Osteocyte (in vitro differentiated cells): ENCODE measurements at places on chromosomes 16 and 17. TPM values are rescaled to one million over a fixed set of nuclear protein-coding genes. Genes with fewer than 3 reads are reported as not detected.

Gene TP53I13
- total RNA-seq: 42.0 and 43.1 TPM in 2 replicates

Gene TM4SF5
- total RNA-seq: not detected in 2 replicates

Gene KRTAP9-4
- total RNA-seq: not detected in 2 replicates

Gene HSD11B2
- total RNA-seq: 0.40 and 0.68 TPM in 2 replicates

Gene KRT31
- not detected in 2 replicates for total RNA-seq

Gene PHAF1
- total RNA-seq: 19.5 and 19.8 TPM in 2 replicates

Gene HS3ST2
- not detected in 2 replicates for total RNA-seq

Gene NHLRC4
- total RNA-seq: 0.57 and 1.7 TPM in 2 replicates

Gene GOSR2
- 58.0 and 63.7 TPM in 2 replicates for total RNA-seq

GRCh38 chr16:30372038-30372712 lies 1.9 kb upstream of the TBC1D10B start:
- DNase-seq: no peak
- H3K27ac ChIP-seq: peak overlapping the region; percentile 93
- H3K4me3 ChIP-seq: peak overlapping the region; percentile 23
- H3K27me3 ChIP-seq: no peaks in the 10 kb centered on the region
- H3K4me1 ChIP-seq: peaks cover 32% of the 10 kb centered on the region
- peaks cover 3% of the 10 kb centered on the region for H3K36me3 ChIP-seq

GRCh38 chr16:30750876-30751465 lies 2.7 kb downstream of the PHKG2 start:
- peak overlapping the region; percentile 72 for H3K4me3 ChIP-seq
- H3K27ac ChIP-seq: no peak overlapping the region
- H3K36me3 ChIP-seq: peaks cover 11% of the 10 kb centered on the region
- H3K4me1 ChIP-seq: peaks cover 17% of the 10 kb centered on the region

GRCh38 chr17:78842881-78843565 lies 2.4 kb upstream of the USP36 start:
- no peaks in the 10 kb centered on the region for H3K36me3 ChIP-seq
- H3K4me1 ChIP-seq: peaks cover 30% of the 10 kb centered on the region
- no peak overlapping the region for H3K27ac ChIP-seq
- no peak for DNase-seq

DNA sequence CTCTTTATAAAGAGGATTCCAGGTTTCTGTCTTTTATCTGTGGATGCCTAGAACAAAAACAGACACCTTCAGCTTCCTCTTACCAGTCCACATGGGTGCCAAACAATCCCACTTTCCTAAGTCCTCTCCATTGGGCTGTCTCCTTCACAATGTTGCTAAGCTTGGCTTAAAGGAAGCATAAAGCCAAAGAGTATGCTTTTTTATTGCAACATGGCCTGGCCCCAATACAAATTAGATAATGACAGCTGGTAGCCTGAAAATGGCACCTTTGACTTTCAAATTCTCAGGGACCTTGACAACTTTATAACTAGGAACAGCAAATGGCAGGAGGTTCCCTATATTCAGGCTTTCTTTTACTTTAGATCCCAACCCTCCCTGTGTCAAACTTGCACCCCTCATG lies 55.8 kb downstream of the SLFN5 start:
- H3K4me1 ChIP-seq: peaks cover 27% of the 10 kb centered on the region
- H3K27me3 ChIP-seq: peaks cover 2% of the 10 kb centered on the region
- no peak for DNase-seq
- no peaks in the 10 kb centered on the region for H3K36me3 ChIP-seq
- no peak overlapping the region for H3K27ac ChIP-seq
- H3K4me3 ChIP-seq: no peak overlapping the region

DNA sequence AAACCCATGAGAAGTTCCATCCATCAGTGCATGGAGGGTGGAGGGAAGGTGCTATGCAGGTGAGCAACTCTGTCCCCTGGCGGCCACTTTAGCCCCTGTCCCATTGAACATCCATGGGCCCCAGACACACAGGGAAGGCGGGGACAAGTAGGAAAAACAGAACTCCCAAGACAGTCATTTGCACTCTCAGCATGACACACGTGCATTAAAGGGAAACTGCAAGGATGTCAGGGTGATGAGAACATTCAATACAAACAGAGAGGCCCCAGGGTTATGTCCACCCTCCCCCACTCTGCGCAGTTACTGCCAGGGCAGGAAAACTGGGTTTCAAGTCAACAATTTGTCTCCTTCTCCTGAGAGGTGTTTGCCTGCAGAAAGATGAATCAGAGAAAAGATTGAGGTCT lies 44.0 kb upstream of the AKTIP start:
- peaks cover 9% of the 10 kb centered on the region for H3K4me1 ChIP-seq
- H3K27me3 ChIP-seq: peaks cover 58% of the 10 kb centered on the region
- H3K36me3 ChIP-seq: no peaks in the 10 kb centered on the region
- no peak overlapping the region for H3K27ac ChIP-seq

DNA sequence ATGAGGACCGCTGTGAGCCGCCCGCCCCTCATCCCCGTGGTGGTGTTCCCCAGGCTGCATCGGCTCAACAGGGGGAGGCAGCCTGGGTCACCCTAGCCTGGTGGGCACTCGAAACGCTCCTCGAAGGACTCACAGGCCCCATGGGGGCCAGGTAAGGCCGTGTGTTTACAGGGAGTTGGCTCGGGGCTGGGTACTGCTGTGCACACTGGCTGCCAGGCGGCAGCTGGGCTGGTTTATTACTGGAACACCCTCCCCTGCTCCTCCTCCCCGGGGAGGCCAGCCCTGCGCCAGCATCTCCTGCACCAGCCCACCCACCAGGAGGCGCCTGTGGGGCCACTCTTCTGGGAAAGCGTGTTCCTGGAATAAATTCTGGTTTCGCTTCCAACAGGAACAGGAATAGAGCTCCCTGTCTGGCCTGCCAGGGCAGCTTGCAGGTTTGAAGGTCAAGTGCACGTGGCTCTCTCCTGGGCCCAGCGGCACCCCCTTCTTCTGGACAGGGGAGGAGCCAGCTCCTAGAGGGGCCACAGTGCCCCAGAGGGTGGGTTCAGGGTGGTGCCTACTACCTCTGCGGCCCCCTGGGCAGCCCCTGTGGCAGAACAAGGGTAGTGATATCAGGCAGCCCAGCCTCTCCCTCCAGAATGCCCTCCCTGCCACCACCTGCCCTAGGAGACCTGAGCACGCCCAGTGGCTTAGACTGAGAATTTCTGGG lies 11.3 kb downstream of the MCRIP1 start:
- peaks cover 7% of the 10 kb centered on the region for H3K36me3 ChIP-seq
- H3K4me1 ChIP-seq: no peaks in the 10 kb centered on the region
- H3K27me3 ChIP-seq: peaks cover 2% of the 10 kb centered on the region
- no peak for DNase-seq
- no peak overlapping the region for H3K27ac ChIP-seq
- H3K4me3 ChIP-seq: no peak overlapping the region

- peak overlapping the region; percentile 66 for H3K27ac ChIP-seq
- H3K4me1 ChIP-seq: peaks cover 18% of the 10 kb centered on the region
- H3K4me3 ChIP-seq: peak overlapping the region; percentile 83
Measured at GRCh38 chr16:81035975-81036750, 521 bp downstream of the ATMIN start.

GRCh38 chr16:75420987-75421819 lies 12.1 kb downstream of the CFDP1 start:
- no peak for DNase-seq
- H3K4me3 ChIP-seq: peak overlapping the region; percentile 52
- no peaks in the 10 kb centered on the region for H3K27me3 ChIP-seq

- no peaks in the 10 kb centered on the region for H3K36me3 ChIP-seq
- H3K4me3 ChIP-seq: no peak overlapping the region
- peak overlapping the region; percentile 44 for H3K27ac ChIP-seq
Measured at GRCh38 chr17:60154616-60155426, 5.0 kb downstream of the CA4 start.

GRCh38 chr17:13538841-13539411 lies 62.8 kb downstream of the HS3ST3A1 start:
- H3K36me3 ChIP-seq: peaks cover 2% of the 10 kb centered on the region
- H3K27me3 ChIP-seq: no peaks in the 10 kb centered on the region
- peaks cover 46% of the 10 kb centered on the region for H3K4me1 ChIP-seq
- no peak overlapping the region for H3K27ac ChIP-seq

DNA sequence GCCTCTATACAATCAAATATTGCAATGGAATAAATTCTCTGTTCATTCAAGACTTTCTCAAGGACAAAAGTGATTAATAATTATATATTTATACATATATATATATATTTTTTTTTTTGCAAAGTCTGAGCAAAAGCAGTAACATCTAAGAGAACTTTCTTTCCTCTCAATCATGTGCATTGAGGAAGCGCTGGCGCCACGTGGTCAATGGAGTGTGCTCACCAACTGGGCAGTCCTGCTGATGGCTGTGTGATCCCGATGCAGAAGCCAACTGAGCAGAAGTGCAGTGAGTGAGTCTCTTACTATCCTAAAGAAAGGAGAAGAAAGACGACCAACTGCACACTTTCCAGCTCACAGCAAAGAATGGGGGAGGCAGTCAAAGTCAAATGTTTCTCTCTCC lies 37.2 kb upstream of the ULK2 start:
- DNase-seq: peak; percentile 40
- no peaks in the 10 kb centered on the region for H3K4me1 ChIP-seq
- H3K4me3 ChIP-seq: no peak overlapping the region

- no peak overlapping the region for H3K27ac ChIP-seq
- H3K4me1 ChIP-seq: peaks cover 46% of the 10 kb centered on the region
- DNase-seq: no peak
- no peak overlapping the region for H3K4me3 ChIP-seq
Measured at GRCh38 chr16:49537924-49538459, 164.4 kb downstream of the C16orf78 start.

DNA sequence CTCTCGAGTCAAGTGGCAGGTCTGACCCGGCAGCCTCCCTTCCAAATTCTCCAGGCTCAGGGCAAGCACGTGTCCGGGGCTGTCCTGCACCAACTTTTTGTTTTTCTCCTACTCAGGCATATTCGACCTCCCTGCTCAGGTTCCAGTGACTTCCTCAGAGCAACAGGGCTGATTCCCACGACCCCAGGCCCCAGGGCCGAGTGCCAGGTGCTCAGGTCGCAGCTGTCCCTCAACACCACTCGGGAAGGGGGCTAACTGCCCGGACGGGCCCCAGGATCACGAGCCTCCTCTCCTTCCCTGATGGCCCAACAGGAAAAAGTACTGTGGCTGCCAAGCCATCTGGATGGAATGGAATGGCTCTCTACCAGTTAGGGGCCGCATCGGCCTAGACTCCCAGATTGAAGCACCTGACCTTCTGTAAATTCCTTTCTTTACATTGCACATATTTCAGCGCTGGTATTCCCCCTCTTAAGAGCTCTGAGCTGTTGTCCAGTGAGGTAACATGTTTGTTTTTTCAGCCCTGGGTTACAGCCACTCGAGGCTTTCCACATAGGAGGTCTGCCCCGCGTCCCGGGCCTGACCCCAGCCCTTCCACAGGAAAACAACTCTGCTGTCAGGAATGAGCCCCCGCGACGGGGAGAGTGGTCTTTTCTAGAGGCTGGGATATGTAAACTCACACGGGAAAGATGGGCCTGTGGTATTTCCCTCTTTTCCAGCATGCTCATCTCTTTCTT lies 25.0 kb downstream of the NXN start:
- no peak for DNase-seq
- no peaks in the 10 kb centered on the region for H3K27me3 ChIP-seq
- H3K4me1 ChIP-seq: peaks cover 82% of the 10 kb centered on the region
- peak overlapping the region; percentile 1 for H3K4me3 ChIP-seq

GRCh38 chr16:88345721-88346560 lies 36.8 kb upstream of the ZNF469 start:
- H3K36me3 ChIP-seq: no peaks in the 10 kb centered on the region
- H3K4me3 ChIP-seq: no peak overlapping the region
- no peak for DNase-seq
- no peaks in the 10 kb centered on the region for H3K27me3 ChIP-seq
- H3K4me1 ChIP-seq: no peaks in the 10 kb centered on the region

GRCh38 chr17:21817791-21818364 lies 125.6 kb downstream of the KCNJ18 start:
- no peak overlapping the region for H3K27ac ChIP-seq
- no peaks in the 10 kb centered on the region for H3K36me3 ChIP-seq
- H3K4me3 ChIP-seq: no peak overlapping the region
- no peak for DNase-seq
- H3K27me3 ChIP-seq: no peaks in the 10 kb centered on the region
- no peaks in the 10 kb centered on the region for H3K4me1 ChIP-seq

GRCh38 chr17:7562208-7562605 lies 488 bp downstream of the SENP3 start:
- no peak for DNase-seq
- H3K27me3 ChIP-seq: no peaks in the 10 kb centered on the region
- H3K4me3 ChIP-seq: peak overlapping the region; percentile 88
- H3K27ac ChIP-seq: peak overlapping the region; percentile 87

GRCh38 chr17:36133602-36134236 lies 30.1 kb downstream of the CCL4 start:
- H3K27me3 ChIP-seq: peaks cover 24% of the 10 kb centered on the region
- DNase-seq: no peak
- no peak overlapping the region for H3K27ac ChIP-seq

DNA sequence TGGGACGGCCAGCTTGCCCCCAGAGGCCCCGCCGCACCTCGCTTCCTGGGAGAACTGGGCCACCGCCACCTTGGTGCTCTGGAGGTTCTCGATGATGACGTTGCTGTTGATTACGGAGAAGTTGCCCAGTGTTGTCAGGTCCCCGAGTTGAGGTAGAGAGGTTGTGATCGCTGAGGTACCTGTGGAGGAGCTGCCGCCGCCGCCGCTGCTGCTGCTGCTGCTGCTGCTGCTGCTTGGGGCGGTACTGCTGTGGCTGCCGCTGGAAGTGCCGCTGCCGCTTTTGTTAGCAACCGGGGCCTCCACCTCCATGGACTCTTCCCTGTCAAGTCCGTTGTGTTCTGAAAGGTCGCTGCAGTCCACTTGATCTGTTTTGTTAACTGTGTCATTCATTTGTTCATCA lies 9.5 kb downstream of the SALL1 start:
- no peak for DNase-seq
- no peaks in the 10 kb centered on the region for H3K36me3 ChIP-seq
- H3K4me3 ChIP-seq: no peak overlapping the region
- peaks cover 33% of the 10 kb centered on the region for H3K4me1 ChIP-seq

DNA sequence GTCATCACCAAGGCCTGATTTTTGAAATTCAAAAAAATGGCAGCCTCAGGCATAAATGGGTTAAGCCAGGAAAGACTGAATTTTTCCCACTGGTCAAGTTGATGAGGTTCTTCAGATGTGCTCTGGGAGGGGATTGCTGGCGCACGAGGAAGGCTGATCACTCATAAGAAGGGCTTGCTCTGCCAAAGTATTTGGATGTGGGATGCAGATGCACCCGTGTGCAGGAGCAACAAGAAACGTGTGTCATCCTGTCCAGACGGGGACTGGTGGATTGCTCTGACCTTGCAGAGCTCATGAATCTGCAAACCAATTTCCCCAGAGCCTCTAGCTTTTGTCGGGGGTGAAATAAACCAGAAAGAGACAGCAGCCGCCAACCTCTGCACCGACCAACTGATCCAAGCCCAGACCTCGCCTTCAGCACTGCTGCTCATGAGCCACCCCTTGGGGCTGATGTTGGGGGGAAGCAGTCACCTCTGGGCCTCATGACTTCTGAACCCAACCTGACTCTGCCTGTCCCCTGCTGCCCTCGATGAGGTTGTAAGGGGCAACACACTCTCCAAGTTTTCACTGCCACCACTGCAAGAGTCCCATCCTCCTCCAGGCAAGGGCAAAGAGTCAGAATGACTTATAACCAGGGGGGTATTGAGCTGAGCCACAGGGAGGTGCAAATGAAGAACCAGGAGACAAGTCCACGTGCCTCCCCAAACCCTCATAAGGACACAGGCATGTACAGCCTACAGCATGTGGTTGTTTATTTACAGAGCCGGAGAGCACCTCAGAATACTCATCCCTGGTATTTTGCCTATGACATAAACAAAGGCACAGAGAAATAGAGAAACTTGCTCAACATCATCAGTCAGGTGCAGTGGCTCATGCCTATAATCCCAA lies 452.0 kb downstream of the SOX9 start:
- no peak overlapping the region for H3K4me3 ChIP-seq
- peaks cover 3% of the 10 kb centered on the region for H3K36me3 ChIP-seq
- H3K27me3 ChIP-seq: no peaks in the 10 kb centered on the region
- H3K27ac ChIP-seq: no peak overlapping the region
- H3K4me1 ChIP-seq: peaks cover 33% of the 10 kb centered on the region

- H3K36me3 ChIP-seq: peaks cover 4% of the 10 kb centered on the region
- H3K4me1 ChIP-seq: peaks cover 3% of the 10 kb centered on the region
- no peak overlapping the region for H3K27ac ChIP-seq
- no peak for DNase-seq
Measured at GRCh38 chr17:61053469-61053868, 346.2 kb upstream of the TBX2 start.
